AML-193 (cell line): ENCODE measurements at places on chromosomes 13 and 19.

GRCh38 chr13:84864341-84864740 lies 934.9 kb downstream of the SLITRK6 start:
- no peak for DNase-seq

DNA sequence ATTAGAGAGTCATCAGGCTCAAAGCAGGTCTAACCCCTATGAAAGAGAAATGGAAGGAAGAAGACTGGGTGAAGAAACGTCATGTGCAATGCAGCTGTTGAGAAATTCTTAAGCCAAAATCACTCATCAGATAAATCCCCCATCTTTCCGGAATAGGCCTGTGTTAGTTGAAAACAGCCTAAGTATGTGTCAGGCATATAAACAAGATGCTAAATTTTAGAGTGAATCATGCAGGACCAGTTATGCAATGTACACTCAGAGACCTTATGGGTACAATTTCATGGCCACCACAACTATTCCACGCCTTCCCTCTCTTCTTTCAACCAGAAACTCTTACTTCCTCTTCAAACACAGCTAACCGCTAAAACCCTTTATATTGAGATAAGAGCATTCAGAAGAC lies 717.7 kb upstream of the ATXN8OS start:
- DNase-seq = no peak

DNA sequence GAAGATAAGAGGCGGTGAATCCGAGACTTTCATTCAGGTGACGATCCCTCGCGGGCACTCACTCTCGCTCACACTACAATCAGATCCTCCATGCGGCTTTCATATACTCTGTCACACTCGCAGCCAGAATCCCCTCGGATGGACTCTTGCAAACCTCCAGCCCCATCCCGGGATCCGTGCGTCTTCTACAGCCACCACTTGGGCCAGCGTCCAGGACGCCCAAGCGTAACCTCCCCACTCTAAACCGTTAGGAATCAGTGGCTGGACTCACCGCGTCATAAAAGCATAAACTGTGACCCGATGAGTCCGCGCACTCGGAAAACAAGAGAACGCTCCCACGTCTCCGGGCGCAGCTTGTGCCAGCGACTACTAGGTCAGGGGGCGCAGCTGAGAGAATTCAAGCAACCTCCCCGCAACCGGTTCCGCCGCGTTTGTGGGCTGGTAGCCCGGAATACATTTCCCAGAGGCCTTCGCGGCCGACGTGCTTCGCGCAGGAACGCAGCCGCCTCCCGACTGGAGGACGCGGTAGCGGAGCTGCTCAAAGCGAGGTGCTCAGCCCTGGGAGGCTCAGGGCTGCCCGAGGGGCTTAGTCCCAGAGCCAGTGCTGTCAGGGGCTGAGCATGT lies 27.6 kb downstream of the ZNF607 start:
- peak; percentile 81 for DNase-seq

DNA sequence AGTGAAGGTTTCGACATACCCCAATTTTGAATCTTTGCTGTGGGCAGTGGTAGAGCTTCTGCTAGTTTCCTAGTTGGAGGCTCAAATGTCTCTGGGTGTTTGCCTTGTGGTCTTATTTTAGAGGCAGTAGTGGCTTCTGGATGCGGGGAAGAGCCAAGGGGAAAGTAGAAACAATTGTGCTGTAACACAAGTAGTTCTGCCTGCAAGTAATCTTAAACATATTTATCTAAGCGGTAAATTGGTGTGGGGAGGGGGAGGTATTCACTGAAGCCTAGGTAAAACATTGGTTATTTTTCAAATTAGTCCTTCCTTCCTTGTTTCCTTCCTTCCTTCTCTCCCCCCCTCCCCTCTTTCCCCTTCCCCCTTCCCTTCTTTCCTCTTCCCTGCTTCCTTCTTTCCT lies at the start of gene PCDH20:
Gene PCDH20, minus strand, starts transcription at position 101 of the 400 bp plus-strand sequence. CDS start 691 bp downstream, outside the sequence.
- no peak for DNase-seq

DNA sequence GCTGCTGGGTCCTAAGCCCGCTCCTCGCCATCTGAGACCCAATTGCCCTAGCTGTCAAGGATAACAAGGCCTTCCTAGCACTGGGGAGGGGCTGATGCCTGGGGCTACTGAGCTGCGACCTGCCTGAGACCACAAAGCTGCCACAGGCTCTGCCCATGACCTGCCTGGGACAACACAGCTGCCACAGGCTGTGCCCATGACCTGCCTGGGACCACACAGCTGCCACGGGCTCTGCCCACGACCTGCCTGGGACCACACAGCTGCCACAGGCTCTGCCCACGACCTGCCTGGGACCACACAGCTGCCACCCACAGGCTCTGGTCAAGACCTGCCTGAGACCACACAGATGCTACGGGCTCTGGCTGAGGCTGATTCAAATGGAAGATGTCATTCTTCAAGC lies 54.8 kb downstream of the EPS15L1 start:
- DNase-seq = no peak

DNA sequence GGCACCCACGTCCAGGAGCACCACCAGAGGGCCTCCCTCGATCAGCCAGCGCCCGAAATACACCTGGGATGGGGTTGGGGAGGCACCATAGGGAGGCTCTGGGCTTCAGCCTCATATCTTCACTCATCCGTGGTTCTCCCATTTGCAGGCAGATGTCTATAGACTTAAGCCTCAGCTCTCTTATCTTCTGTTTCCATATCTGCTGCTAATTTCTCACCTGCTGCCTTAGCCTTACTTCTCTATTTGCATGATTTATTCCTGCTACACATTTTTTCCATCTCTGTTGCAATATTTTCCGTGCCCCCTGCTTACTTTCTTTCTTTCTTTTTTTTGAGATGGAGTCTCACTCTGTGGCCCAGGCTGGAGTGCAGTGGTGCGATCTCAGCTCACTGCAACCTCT lies 5.8 kb downstream of the GYS1 start:
- no peak for DNase-seq

- no peak for DNase-seq
Measured at GRCh38 chr13:46473806-46474205, 79.2 kb upstream of the LRCH1 start.

- DNase-seq = no peak
Measured at GRCh38 chr13:110106726-110107125, 200.2 kb downstream of the COL4A1 start.

GRCh38 chr13:51122868-51123566 lies 11.9 kb upstream of the C13orf42 start:
- DNase-seq = no peak

DNA sequence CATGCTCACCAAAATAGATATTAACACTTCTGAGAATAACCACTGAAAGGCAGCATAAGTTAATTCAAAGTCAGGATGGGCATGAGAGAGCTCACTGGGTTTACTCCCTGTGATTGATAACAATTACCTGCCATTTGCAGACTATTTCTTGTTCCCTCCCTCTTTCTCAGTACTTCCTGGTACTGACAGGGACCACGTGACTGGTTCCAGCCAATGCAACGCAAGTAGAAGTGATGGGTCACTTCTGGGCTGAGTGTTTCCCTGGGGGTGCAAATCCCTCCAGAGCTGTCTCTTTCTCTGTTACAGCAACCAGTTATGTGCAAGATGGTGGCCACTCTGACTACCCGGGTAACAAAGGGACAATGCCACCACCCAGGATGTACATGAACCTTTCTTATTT lies 118.8 kb downstream of the EFNB2 start:
- no peak for DNase-seq

DNA sequence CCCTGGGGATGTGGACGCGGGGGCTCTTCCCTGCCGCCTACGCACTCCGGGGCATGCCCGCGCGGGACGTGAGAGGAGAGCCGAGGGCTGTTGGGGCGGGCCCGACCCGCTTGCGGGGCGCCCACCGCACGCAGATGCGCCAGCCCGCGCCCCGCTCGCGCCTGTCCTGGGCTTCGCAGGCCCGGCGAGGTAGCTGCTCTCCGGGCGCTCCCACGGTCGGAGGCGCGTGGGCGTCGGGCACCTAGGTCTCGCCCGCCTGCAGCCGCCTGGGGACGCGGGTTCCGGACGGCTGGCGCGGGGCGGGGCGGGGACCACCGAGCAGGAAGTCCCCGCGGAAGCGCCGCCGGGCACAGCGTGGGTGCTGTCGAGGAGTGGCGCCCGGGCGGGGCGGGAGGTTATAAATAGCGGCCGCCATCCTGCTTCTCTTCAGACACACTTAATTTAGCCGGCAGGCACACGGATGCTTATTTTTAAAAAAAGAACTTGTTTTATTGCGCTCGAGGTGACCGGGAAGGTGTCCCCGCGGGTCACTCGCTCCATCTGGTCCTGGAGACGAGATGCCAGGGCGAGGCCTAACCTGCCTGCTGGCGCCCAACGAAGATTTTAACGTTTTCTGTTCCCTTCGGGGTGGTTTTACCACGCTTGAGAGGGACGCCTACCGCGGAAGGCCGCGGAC lies 561 bp upstream of the GJA3 start:
- no peak for DNase-seq

- DNase-seq = peak; percentile 24
Measured at GRCh38 chr13:79456051-79456450, 24.9 kb upstream of the NDFIP2 start.

GRCh38 chr13:112057736-112058518 lies 9.0 kb upstream of the SOX1 start:
- no peak for DNase-seq

DNA sequence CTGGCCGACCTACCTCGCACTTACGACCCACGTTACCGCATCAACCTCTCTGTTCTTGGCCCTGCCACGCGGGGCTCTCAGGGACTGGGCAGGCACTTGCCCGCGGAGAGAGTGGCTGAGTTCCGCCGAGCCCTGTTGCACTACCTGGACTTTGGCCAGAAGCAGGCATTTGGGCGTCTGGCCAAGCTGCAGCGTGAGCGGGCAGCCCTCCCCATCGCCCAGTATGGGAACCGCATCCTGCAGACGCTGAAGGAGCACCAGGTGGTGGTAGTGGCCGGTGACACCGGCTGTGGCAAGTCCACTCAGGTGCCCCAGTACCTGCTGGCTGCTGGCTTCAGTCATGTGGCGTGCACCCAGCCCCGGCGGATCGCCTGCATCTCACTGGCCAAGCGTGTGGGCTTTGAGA lies 4.2 kb downstream of the DHX34 start:
- no peak for DNase-seq

DNA sequence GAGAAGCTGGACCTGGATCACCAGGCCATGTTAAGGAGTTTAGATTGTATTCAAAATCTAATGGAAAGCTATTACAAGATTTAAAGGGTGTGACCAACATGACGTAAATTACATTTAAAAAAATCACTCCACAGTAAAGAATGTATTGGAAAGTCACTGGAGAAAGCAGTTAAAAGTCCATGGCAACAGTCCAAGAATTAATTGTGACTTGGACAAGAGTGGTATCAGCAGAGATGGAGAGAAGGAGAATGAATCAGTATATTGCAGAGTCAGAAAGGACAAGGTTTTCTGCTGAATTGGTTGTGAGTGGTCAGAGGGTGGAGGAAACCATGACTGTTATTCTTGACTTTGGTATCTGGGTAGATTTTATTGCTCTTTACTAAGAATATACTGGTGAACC lies 535.1 kb upstream of the SLITRK1 start:
- no peak for DNase-seq

DNA sequence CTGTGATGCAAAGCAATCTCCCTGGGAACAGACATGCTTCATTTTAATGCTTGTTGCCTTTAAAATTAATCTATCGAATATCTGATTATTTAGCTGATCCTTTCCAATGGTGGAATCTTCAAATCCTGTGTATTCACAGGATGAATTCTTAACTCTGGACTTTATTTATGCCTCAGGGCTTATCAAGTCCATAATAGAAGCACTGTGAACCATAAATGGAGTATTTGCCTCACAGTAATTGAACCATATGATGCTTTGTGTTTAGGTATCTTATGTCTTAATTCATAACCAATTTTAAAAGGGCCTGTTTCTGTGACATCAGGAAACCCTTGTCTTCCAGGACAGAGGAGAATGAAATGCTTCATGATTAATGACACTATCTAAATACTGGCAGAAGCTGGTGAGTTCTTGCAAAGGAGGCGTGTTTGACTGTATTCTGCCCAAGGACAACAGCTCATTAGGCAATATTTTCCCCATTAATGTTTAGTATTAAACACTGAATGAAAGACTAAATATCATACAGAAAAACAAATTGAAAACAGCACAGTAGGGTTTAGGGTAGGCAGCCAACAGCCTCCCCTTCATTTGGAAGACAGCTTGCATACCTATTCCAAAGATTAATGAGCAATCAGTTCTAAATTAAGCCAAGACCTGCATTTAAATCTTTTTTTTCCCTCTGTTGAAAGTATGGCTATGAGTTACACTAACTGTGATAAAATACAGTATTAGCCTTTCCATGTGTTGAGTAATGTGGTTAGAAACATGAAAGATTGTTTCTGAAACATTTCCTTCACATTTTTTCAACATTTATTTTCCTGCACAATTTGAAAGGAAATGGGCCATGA lies 709.4 kb downstream of the PCDH9 start:
- no peak for DNase-seq

DNA sequence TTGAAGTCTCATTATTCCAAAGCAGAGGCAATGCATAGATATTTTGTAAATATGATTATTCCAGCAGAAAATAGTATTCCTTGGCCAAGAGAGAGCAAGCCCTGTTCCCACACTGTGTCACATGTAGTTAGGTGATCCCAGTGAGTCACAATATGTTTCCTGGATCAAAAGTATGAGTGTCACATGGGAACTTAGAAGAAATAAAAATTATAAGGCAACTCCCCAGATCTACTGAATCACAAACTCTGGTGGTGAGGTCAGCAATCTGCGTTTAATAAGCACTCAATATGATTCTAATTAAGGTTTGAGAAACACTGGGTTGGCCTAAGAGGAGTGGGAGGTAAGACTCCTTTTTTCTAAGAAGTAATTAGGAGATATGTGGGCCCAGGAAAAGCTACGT lies 1504.5 kb upstream of the PCDH20 start:
- no peak for DNase-seq

DNA sequence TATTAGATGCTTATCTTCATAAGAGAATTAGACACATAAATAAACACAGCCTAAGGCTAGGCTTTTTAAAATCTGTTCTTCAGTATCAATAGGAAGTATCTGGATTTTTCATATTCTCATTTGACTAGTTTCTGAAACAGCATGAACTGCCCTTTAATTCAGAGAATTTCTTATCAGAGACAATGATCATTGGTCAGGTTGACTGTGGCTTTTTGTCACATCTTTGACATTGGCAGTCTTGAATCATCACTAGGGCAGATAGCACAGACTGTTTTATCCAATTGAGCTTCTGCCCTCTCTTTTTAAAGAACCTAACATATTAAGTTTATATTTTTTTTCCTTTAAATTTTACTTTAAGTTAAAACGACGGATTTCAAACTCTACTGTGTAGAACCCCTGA lies 59.6 kb downstream of the DPY19L3 start:
- DNase-seq = no peak

- no peak for DNase-seq
Measured at GRCh38 chr13:46329624-46330023, 57.4 kb downstream of the RUBCNL start.
